ENCODE measurements at places on chromosomes 6 and 20. TPM values are rescaled to one million over a fixed set of nuclear protein-coding genes. Genes with fewer than 3 reads are reported as not detected.

Gene ANKRD66
- not detected for total RNA-seq

Gene ALDH5A1
- 4.8 TPM for total RNA-seq

Gene PHF10
- 46.5 TPM for total RNA-seq

Gene FHL5
- not detected for total RNA-seq

Gene TLDC2
- total RNA-seq = not detected

Gene COL10A1
- not detected for total RNA-seq

Gene GTF2H4
- total RNA-seq = 13.5 TPM

Gene ARFGEF3
- total RNA-seq = 0.05 TPM

Gene FAM83C
- not detected for total RNA-seq

Gene RNASET2
- 106 TPM for total RNA-seq

Gene HSPA1L
- 4.5 TPM for total RNA-seq

- H3K27me3 ChIP-seq = no peaks in the 10 kb centered on the region
- no peak overlapping the region for H3K4me3 ChIP-seq
- H3K4me1 ChIP-seq = no peaks in the 10 kb centered on the region
- no peaks in the 10 kb centered on the region for H3K36me3 ChIP-seq
Observed at GRCh38 chr20:43248341-43248740, 58.6 kb upstream of the PTPRT start.

- no peaks in the 10 kb centered on the region for H3K36me3 ChIP-seq
- H3K27ac ChIP-seq = no peak overlapping the region
- H3K27me3 ChIP-seq = peaks cover 16% of the 10 kb centered on the region
- H3K4me3 ChIP-seq = peak overlapping the region; percentile 48
Observed at GRCh38 chr6:35497571-35498421, 917 bp upstream of the TEAD3 start.

- no peaks in the 10 kb centered on the region for H3K36me3 ChIP-seq
- no peak for DNase-seq
- no peak overlapping the region for H3K27ac ChIP-seq
- H3K4me3 ChIP-seq = no peak overlapping the region
- H3K27me3 ChIP-seq = no peaks in the 10 kb centered on the region
Observed at GRCh38 chr20:11222243-11222642, 548.4 kb upstream of the JAG1 start.

DNA sequence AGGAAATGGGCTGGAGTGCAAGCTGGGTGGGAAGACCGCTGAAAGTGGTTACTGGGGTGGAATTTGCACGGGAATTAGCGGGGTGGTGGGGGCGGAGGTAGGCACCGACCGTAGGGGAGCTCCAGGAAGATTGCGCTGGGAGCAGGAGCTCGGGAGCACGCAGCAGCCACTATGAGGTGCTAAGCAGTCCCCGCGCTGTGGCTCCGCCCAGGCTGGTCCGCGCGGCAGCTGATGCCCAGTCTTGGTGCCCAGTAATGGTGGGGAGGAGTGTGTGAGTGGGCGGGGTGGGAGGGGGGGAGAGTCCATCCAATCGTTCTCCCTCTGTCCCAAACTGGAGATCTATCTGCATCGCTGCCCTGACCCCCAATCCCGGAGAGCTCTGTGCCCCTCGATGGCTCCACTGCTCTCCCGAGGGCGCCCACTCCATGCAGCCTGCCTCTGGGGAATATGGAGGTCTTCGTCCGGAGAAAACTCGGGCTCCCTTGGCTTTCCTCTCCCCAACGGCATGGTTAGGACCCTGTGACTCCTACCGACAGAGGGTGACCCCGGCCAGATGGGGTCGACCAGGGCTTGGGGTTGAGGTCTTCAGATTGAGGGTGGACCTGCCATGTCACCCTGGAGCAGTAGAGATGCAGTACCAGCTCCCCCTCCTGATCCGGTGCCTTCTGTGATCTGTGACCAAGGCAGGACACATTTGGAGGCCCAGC lies 5.3 kb downstream of the TP53TG5 start:
- no peaks in the 10 kb centered on the region for H3K27me3 ChIP-seq
- DNase-seq = no peak
- H3K36me3 ChIP-seq = peaks cover 7% of the 10 kb centered on the region
- H3K4me1 ChIP-seq = peaks cover 32% of the 10 kb centered on the region
- H3K27ac ChIP-seq = peak overlapping the region; percentile 81

- no peaks in the 10 kb centered on the region for H3K4me1 ChIP-seq
- no peak for DNase-seq
- H3K36me3 ChIP-seq = no peaks in the 10 kb centered on the region
- no peak overlapping the region for H3K27ac ChIP-seq
- H3K4me3 ChIP-seq = no peak overlapping the region
Observed at GRCh38 chr6:23454080-23454976, 671.7 kb upstream of the NRSN1 start.

DNA sequence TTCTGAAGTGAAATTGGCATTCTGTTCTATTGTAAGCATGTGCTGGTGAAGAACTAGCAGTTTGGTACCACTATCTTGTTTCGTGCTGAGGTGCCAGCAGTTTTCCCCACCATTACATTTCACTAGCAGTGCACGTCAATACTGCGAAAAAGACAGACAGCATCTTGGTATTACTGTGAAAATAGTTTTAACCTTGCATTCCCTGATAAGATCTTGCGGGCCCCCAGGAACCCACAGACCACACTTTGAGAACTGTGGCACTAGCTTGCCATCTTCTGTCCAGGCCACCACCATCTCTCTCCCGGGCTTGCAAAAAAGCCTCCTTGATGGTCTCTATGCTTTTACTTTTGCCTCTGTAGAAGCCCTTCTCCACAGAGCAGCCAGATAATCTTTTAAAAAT lies 185.7 kb downstream of the BACH2 start:
- H3K36me3 ChIP-seq = no peaks in the 10 kb centered on the region
- no peak overlapping the region for H3K27ac ChIP-seq
- no peak overlapping the region for H3K4me3 ChIP-seq
- H3K4me1 ChIP-seq = peaks cover 28% of the 10 kb centered on the region
- H3K27me3 ChIP-seq = no peaks in the 10 kb centered on the region
- peak; percentile 82 for DNase-seq

- no peak overlapping the region for H3K4me3 ChIP-seq
- DNase-seq = no peak
- no peak overlapping the region for H3K27ac ChIP-seq
- no peaks in the 10 kb centered on the region for H3K27me3 ChIP-seq
Observed at GRCh38 chr20:4135385-4136077, 120.2 kb upstream of the RNF24 start.

GRCh38 chr6:27209196-27209595 lies 38.3 kb upstream of the PRSS16 start:
- H3K27ac ChIP-seq = no peak overlapping the region
- H3K36me3 ChIP-seq = no peaks in the 10 kb centered on the region
- peaks cover 18% of the 10 kb centered on the region for H3K27me3 ChIP-seq
- H3K4me1 ChIP-seq = peaks cover 12% of the 10 kb centered on the region
- no peak for DNase-seq

DNA sequence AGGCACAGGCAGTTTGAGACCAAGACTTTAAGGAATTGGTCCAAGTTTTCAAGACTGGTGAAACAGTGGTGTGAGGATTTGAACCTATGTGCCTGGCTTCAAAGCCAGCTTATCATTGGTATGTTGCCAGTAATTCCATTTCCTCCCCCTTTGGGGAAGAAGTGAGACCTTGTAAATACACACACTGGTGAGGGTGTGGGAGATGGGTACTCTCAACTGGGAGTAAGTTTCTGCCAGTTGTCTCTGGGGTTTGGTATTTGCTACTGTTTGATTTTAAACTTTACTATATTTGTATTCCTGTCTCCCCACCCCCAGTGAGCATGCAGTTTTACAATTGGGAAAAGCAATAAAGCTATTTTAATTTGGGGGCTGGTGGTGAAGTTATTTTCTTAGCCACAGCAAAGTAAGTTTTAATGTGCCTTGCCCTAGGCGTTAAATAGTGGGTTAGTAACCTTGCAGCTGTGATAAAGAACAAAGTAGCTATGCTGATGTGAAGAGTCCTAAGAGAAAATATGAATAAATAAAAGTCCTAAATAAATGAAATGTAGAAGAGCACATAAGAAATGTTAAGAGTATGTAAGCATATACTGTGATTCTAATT lies 31.0 kb downstream of the SNX9 start:
- H3K36me3 ChIP-seq = no peaks in the 10 kb centered on the region
- H3K4me1 ChIP-seq = no peaks in the 10 kb centered on the region
- H3K27me3 ChIP-seq = peaks cover 3% of the 10 kb centered on the region
- H3K4me3 ChIP-seq = no peak overlapping the region
- DNase-seq = no peak

GRCh38 chr6:80077067-80077466 lies 29.4 kb upstream of the BCKDHB start:
- no peak for DNase-seq
- H3K27ac ChIP-seq = no peak overlapping the region
- no peaks in the 10 kb centered on the region for H3K27me3 ChIP-seq
- H3K36me3 ChIP-seq = no peaks in the 10 kb centered on the region

- H3K27ac ChIP-seq = no peak overlapping the region
- no peaks in the 10 kb centered on the region for H3K27me3 ChIP-seq
- H3K4me1 ChIP-seq = no peaks in the 10 kb centered on the region
- no peak overlapping the region for H3K4me3 ChIP-seq
- DNase-seq = no peak
Observed at GRCh38 chr6:47437592-47437991, 40.0 kb upstream of the CD2AP start.

GRCh38 chr6:138724015-138724414 lies 49.6 kb upstream of the CCDC28A start:
- H3K36me3 ChIP-seq = no peaks in the 10 kb centered on the region
- H3K27me3 ChIP-seq = no peaks in the 10 kb centered on the region
- no peak for DNase-seq
- H3K4me3 ChIP-seq = no peak overlapping the region
- no peaks in the 10 kb centered on the region for H3K4me1 ChIP-seq

DNA sequence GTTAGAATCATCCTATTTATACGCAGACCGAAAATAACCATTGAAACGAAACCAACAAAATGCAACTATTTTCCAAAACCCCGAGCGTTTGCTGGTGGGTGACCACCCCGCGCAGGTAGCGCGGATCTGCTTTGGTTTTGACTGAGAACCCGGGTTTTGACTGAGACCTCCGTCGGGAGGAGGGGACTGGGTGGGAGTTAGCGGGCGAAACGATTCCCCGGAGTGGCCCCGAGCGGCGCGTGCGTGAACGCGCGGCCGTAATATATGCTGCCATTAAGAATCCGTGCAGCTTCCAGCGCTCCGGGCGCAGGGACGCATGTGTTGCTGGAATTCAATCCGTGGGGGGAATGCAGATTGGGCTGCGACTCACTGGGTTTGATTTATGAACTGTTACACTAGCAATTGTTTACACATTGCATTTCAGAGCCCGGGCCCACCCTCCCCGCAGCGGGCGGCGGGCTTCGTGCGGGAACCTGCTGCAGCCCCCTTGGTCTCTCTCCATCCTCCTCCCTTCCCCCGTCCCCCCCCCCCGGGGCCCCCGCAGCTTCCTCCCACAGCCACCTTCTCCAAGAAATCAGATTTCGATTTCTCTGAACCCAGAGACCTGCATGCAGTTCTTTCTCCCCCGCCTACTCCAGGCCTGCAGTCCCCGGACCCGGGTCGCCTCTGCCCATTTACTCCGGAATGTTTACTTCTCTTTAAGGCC lies 9.9 kb downstream of the NRN1 start:
- DNase-seq = no peak
- H3K4me1 ChIP-seq = peaks cover 61% of the 10 kb centered on the region
- peak overlapping the region; percentile 53 for H3K4me3 ChIP-seq
- H3K27me3 ChIP-seq = peaks cover 96% of the 10 kb centered on the region
- no peaks in the 10 kb centered on the region for H3K36me3 ChIP-seq

DNA sequence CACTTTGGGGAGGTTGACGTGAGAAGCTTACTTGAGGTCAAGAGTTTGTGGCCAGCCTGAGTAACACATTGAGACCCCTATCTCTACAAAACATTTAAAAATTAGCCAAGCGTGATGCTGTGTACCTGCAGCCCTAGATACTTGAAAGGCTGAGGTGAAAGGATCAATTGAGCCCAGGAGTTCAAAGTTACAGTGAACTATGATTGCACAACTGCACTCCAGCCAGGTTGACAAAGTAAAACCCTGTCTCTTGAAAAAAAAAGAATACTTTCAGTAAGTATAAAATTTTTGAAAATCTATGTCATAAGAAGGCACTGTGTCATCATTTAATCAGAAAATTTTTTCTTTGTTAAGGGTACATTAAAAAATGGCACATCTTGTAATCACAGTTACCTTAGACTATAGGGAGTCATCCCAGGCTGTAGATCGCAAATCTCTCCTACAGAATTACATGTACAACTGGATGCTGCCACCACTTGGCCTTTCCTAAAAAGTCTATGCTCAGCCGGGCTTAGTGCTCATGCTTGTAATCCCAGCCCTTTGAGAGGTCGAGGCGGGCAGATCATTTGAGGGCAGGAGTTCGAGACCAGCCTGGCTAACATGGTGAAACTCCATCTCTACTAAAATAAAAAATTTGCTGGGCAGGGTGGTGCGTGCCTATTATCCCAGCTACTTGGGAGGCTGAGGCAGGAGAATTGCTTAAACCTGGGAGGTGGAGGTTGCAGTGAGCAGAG lies 17.0 kb upstream of the MRS2 start:
- no peak overlapping the region for H3K27ac ChIP-seq
- no peak overlapping the region for H3K4me3 ChIP-seq
- no peaks in the 10 kb centered on the region for H3K36me3 ChIP-seq
- H3K4me1 ChIP-seq = no peaks in the 10 kb centered on the region

DNA sequence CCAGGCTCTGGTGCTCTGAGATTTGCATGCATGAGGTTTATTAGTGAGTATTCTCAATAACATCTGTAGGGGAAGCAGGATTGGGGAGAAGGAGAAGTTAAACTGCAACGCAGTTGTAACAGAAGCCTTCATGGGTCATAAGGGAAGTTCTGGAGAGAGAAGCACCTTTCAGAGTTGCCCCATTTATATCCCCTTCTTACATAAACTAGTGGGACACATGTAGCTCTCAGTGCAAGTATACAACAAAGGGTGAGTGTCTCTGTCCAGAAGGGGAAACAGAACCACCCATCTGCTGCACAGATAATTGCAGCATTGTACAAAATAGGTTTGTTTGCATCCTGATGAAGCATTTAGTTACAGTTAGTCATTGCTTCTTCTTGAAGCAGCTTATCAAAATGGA lies 4.3 kb upstream of the ADGB start:
- no peaks in the 10 kb centered on the region for H3K27me3 ChIP-seq
- H3K4me1 ChIP-seq = peaks cover 4% of the 10 kb centered on the region
- DNase-seq = no peak

DNA sequence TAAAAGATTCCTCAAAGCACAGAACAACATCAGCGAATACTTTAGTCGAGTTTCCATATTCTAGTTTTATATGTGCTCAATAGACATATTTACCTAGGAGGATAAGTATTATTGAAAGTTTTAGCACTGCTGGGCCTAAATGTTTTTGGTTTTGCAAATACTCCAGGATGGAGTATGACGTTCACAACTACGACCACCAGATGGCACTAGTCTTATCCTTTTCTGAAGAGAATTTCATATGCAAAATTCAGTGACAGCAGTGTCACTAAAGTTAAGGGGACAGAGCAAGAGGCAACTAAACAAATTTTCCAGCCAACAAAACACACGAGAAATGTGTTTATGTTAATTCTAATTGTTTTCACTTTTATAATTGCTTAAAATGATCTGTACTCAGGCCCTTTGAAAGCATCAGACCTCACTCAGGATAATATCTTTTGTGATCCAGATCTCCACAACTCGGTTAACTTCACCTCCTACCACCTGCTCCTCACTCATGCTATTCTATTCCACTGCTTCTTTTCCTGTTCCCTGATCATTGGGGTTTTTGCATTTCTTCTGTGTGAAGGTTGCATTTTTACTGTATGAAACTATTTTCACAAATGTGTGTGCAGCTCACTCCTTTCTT lies 220.8 kb downstream of the TRDN start:
- no peak overlapping the region for H3K4me3 ChIP-seq
- no peaks in the 10 kb centered on the region for H3K36me3 ChIP-seq
- H3K27ac ChIP-seq = no peak overlapping the region
- DNase-seq = peak; percentile 40
- no peaks in the 10 kb centered on the region for H3K4me1 ChIP-seq

GRCh38 chr6:111846066-111846465 lies 27.2 kb downstream of the FYN start:
- peak overlapping the region; percentile 49 for H3K27ac ChIP-seq
- H3K4me3 ChIP-seq = no peak overlapping the region
- DNase-seq = no peak
- H3K36me3 ChIP-seq = peaks cover 11% of the 10 kb centered on the region
- H3K27me3 ChIP-seq = no peaks in the 10 kb centered on the region

Measured in natural killer cell (primary cell).